ENCODE measurements at places on chromosomes 13 and 19.

- DNase-seq = no peak
Observed at GRCh38 chr19:3589439-3589838, 4.2 kb downstream of the GIPC3 start.

GRCh38 chr19:35253316-35254286 is 4.8 kb downstream of the LSR start:
- no peak for DNase-seq

- no peak for DNase-seq
Observed at GRCh38 chr13:29486551-29486950, 108.9 kb downstream of the SLC7A1 start.

DNA sequence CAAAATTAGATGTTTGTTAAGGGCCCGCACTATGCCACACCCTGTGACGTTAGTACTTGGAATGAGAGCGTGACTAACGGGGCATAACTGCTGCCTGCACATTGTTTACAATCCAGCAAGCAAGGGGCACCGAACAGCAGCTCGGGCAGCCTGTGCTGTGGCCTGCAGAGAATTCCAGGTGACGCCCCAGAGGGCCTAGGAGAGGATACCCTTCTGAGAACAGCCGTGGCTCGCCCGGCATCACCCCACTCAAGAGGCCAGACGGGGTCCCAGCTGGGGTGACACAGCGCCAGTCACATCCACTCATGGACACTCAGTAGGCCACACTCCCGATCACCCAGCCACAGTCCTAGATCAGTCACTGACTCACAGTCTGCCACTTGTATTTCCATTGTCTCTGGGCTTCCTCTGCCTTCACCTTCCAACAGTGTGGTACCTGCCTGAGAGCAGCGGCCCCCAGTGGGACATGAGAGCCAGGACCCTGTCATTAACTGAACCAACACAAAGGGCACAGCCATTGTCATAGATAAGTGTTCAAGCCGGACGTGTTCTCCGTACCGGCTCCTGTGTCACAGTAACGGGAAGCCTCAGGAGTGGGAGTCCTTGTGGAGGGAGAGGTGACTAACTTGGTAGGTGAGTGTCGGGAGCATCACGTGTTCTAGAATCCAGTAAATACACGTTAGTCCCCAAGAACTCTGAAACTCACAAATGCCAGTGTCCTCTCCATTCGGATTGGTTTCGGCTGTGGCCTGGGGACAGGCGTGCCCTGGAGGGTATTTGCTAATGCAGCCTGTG is 7.5 kb downstream of the ZNF331 start:
- no peak for DNase-seq

- DNase-seq = peak; percentile 37
Observed at GRCh38 chr19:56367829-56368711, 25.3 kb downstream of the ZNF582 start.

- no peak for DNase-seq
Observed at GRCh38 chr13:113618455-113618854, 33.9 kb downstream of the TFDP1 start.

GRCh38 chr13:77022341-77022740 is 4.6 kb downstream of the FBXL3 start:
- no peak for DNase-seq

GRCh38 chr13:34174671-34175145 is 356.8 kb downstream of the RFC3 start:
- no peak for DNase-seq

DNA sequence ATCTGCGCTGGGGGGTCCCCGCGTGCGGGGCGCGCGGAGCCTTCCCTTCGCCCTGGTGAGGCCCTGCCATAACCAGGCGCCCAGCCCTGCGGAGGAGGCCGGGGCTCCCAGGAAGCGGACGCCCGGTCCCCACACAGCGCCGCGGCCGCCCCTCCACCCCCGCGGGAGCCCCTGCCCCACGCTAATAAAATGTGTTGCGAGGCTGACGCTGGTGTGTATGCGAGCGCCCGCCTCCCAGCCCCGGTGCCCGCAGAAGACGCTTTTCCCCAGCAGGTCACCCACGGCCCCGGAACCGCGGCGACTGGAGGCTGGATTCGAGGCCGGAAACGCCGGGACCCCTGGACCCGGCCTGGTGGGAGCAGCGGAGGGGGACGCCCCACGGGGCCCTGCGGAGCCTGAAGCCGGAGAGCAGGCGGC is 12.1 kb upstream of the CDC34 start:
- DNase-seq = no peak

- DNase-seq = no peak
Observed at GRCh38 chr19:43589678-43590077, 6.3 kb downstream of the IRGQ start.

- DNase-seq = no peak
Observed at GRCh38 chr13:25232937-25233515, 54.3 kb downstream of the MTMR6 start.

Measured in stimulated activated CD4-positive, alpha-beta T cell treated with anti-CD3 and anti-CD28 coated beads, Interleukin-1b, Interleukin-23, amount 100 ng/mL, for 1 hour (primary cell).